MM.1S (cell line): ENCODE measurements at places on chromosomes 2 and 18.

- no peak for DNase-seq
These were observed 12.1 kb downstream of the CCDC141 start for GRCh38 chr2:179037807-179038206.

- peak; percentile 20 for DNase-seq
These were observed 97.6 kb downstream of the WDR7 start for GRCh38 chr18:56748698-56749268.

- peak; percentile 46 for DNase-seq
These were observed 52.1 kb downstream of the CYRIA start for GRCh38 chr2:16613539-16614011.

DNA sequence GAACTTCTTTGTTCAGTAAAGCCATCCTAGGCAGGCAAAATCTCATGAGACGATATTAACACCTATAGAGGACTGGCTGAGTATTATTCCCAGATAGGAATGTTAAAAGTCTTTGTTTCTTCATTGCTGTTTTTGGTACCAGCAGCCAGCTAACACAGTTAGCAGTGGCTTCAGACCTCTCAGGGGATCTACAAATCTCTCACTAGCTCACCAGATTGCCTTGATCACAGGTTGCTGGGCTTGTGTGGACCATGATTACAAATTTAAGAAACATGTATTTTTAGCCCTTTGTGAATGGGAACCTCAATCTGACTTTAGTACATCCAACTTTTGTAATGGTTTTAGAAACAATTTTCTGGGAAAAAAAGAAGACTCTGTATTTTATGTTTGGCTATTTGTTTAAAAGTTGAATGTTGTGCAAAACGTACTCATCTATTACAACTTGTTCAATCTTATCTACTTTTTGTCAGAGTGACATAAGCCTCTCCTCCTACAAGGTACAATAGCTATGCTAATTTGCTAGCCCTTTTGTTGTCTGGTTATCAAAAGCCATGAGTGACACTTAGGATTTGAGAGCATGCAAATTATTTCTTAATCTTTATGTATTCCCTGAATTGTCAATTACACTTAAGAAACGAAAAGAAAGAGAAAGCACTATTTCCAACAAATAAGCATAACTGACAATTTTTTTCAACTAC is 693.1 kb downstream of the ERBB4 start:
- DNase-seq: no peak

- no peak for DNase-seq
These were observed 89.6 kb downstream of the BCL2 start for GRCh38 chr18:63229971-63230370.

DNA sequence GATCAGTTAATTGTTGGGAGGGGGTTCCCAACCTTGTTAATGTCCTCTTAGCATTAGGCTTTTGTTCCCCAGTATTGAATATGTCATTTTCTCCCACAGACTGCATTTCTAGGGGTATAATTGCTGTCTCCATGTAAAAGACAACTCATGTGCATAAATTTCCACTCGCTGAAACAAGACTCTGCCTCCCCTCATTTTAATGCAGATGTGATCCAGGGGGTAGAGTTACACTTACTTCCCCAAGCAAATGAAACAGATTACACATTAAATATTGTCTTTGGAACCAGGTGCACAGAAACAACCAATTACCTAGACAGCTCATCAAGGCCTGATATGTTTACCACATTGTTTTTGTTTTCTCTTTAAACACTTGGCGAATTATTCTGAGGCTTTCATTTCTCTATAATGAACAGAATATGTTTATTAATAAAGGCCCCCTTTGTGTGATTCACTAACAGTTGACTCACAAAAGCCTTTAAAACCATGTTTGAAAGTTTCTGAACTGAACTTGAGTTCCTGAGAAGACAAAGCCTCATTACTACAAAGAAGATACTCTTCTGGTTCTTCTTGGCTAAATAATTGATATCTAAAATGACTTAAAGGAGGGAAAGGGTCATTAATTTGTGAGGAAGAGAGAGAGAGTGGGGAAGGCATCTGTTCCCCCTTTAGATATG is 15.0 kb upstream of the ACVR1 start:
- no peak for DNase-seq
